ENCODE measurements at places on chromosomes 4 and X.
A peak's percentile ranks its signal among the peaks of the same experiment; 100 is the strongest.

GRCh38 chrX:65072590-65072989, 96.3 kb upstream of the ZC4H2 start:
- no peak for DNase-seq

DNA sequence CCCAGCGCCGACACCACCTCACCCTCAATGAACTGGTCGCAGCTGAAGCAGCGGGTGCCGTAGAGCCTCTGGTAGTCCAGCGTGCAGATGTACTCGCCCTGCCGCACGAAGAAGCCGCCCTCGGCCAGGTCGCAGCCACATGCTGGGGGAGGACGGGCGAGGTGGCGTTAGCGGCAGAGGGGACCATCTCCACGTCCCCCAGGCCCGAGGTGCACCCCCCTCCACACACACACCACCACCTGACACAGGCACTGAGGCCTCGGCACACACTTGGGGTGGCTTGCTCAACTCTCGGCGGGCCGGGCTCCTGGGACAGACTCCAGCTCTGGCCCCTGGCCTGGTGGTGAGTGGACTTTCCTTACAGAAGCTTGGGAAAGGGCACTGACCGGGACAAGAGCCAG, 61.5 kb downstream of the ABLIM2 start:
- DNase-seq = no peak

GRCh38 chr4:69056921-69057550, 39.2 kb upstream of the UGT2B7 start:
- no peak for DNase-seq

DNA sequence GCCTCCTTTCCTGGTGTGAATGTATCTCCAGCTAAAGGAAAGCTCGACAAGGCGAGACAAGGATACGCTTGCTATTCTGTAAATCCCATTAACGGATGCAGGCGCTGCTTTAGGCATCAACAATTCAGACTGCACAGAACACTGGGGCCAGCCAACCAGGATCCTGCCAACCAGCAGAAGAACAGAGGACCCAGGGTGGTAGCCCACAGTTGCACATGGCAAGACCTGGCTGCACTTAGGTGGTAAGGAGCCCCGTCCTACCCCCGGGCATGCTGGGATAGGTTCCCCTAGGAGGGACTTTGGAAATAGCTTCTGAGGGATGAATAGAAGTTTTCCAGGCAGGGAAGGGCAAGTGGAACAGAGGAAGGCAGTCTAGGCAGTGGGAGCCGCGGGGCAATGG, 20.7 kb downstream of the PSAPL1 start:
- DNase-seq = no peak

- no peak for DNase-seq
Measured at GRCh38 chr4:16626945-16627344, 271.5 kb downstream of the LDB2 start.

GRCh38 chr4:73379946-73380345, 24.1 kb upstream of the ALB start:
- no peak for DNase-seq

DNA sequence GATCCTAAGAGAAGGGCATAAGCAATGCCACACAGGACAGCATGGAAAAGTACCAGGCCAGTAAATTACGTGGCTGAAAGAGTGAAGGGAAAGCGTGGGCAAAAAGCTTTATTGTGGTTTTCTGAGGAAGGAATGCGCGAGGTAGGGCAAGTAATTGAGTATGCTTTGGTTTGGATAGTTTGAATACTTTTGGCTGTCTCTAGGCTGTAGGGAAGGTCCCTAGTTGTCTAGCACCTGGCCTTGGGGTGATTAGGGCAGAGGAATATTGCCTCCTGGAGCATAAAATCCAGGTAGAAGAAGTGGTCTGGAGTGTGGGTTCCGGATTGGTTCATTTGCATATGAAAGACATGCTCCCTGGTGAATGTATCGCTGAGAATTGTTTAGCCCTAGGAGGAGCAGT, 46.4 kb upstream of the NALF2 start:
- no peak for DNase-seq

- DNase-seq = peak; percentile 90
Measured at GRCh38 chrX:1462596-1463251, 10.0 kb upstream of the ASMTL start.

DNA sequence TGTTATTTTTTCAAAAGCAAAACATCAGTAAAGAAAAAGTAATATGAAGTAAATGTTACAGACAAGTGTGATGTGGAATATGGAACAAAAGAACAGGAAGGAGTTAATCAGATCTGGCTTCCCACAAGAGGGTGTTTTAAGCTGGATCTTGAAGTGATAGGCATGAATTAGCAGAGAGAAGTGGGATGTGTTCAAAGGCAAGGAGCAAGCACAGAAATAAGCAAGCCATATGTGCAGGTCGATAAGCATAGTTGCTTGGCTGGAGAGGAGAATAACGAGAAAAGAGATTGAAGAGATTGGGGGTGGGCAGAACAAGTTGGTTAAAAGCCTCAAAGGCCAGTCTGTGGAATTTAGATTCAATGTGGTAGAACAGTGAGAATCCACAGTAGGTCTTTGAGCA, 60.9 kb upstream of the PRPS1 start:
- DNase-seq = no peak

GRCh38 chr4:99403380-99404184, 31.6 kb downstream of the ADH7 start:
- DNase-seq = no peak

DNA sequence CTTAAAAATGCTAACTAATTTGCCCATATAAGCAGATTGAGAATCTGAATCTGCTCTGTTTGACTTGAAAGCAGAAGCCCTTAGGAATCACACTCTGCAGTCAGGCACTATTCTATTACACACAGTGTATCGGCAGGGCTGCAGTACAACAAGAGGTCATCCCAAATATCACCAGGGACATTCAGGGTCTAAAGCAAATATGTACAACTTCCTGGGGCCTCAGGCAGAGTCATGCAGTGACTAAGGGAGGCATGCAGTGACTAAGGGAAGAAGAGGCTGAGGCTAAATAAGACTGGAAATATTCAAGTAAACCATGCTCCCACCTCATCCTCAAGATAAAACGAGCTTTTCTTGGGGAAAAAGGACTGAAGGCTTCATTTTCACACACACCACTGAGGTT, 20.9 kb downstream of the MAPK10 start:
- DNase-seq = no peak

DNA sequence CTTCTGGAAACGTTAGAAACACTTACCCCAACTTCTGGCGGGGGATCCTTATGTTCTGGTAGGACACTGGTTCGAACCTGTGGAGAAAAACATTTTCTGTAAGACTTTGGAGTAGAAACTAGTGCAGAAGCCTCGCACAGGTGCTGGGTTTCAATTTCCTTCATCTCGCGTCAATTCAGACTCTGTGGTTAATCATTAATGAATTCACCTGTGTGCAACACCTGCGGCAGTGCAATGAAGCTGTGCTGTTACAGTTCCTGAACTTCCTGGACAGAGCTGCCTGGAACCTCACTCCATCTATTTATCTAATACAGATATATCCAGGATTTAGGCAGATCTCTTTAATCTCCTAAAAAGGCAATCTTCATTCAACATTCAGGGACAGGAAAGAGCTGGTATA, 531.4 kb downstream of the INPP4B start:
- DNase-seq = no peak

GRCh38 chr4:186915816-186916215, 192.2 kb upstream of the FAT1 start:
- no peak for DNase-seq

- peak; percentile 5 for DNase-seq
Measured at GRCh38 chr4:47031011-47031678, at the start of gene GABRB1. Gene GABRB1 (plus strand): TSS chr4:47031567.

DNA sequence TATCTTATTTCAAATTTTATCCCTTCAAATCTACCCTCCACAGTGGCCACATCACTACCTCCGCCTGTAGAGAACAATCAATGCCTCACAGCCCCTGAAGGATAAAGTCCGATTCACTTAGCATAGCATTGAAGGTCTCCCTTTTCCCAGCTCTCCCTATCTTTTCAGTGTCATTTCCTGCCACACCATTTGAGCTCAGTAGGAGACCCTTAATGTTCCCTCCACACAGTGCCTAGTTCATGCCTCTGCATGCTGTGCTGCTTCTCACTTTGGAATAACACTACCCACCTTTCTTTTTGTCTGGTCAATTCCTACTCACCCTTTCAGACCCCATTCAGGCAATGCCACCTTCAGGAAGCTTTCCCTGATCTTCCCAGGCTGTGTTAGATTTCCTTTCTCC, 23.6 kb upstream of the SCOC start:
- DNase-seq = no peak

DNA sequence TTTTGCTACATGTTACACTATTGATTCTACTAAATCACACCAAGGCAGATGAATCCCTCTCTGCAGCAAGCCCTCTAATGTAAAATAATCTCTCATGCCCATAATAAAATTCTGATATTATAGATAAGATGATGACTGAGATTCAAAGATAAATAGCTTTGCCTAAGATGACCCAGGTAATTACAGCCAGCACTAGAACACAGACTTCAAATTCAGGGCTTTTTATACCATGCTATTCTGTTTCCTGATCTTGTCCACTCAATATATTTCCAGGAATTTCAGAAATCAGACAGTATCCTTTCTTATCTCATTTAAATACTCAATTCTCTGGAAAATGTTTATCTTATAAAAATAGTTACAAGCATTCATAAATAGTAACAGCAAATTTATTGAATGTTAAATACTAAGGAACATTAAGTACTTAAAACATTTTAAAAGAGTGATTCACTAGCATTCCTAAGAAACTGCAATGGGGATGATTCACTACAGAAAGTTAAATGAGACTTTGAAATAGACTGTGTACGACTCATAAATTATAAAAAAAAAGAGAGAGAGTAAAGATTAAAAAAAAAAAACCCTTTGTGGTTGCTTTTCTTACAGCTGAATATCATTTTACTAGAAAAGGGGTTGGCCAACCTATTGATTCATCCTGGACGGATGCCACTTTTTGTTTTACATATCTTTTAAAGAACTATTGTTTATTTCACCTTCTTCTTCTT, 45.8 kb upstream of the IL21 start:
- DNase-seq = peak; percentile 32

- DNase-seq = no peak
Measured at GRCh38 chr4:16606691-16607090, 291.8 kb downstream of the LDB2 start.

DNA sequence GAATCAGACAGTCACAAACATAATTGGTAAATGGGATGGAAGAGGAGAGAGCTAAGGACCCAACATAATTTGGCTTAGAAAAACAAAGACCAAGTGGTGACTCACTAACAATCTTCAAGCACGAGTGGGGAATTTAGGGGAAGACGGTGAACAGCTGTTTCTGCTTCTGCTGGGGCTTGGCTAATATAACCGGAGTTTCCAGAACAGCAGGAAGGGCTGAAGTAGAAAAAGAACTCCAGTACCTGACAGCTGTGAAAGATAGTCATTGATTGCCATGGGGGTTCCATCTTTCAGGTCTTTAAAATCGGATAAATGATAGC, 290.9 kb upstream of the LDB2 start:
- no peak for DNase-seq

DNA sequence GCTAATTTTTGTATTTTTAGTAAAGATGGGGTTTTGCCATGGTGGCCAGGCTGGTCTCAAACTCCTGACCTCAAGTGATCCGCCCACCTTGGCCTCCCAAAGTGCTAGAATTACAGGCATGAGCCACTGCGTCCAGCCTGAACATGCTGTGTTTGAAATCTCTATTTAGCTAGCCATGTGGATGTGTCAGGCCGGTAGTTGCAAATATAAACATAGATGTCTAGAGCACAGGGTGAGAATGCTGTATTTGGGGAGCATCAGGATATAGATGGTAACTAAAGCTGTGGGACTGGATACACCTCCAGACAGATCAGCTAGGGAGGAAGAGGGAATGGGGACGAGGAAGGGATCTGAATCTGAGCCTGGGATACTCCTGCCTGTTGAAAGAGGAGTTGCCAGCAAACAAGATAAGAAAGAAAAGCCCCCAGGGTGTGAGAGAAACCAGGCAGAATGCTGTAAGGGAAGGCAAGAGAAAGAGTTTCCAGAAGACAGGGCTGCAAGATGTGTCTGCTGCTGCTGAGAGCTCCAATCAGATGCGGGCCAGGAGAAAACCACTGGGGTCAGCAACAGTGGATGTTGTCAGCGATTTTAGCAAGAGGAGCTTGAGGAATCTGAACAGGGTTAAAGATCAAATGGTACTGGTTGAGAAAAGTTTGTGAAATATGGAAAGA, 177.4 kb downstream of the PALLD start:
- no peak for DNase-seq

DNA sequence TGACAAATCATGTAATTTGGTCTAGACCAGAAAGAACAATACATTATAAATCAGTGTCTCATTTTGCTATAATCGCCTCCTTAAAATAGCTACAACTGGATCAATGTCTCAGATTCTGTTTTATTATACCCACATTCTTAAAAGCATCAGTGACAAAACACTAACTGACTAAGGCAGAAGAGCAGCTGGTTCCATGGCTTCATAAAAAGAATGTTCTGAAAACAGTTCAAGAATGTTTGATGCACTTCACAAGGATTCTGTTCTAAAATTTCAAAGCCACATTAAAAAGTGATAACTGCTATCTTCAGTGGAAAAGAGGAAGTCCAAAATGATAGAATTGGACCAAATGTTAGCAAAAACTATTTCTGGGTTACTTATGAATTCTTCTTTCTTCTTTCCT, 69.8 kb downstream of the COL25A1 start:
- DNase-seq = no peak

DNA sequence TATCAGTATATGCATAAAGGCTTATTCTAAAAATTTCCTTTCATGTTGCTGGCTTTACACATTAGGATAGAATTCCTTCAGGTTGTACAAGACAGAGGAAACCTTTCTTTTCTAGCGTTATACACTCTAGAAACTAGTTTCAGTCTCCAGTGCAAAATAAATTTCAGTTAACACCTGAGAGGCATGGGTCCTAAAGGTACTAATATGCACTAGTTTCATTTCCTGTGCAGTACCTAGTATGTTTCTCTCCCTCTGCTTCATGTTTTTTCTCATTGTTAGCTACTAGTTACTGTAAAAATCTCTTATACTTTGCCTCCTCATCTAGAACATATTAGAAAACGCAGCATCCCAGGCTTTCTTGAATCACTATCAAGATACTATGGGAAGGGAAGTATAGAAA, 54.0 kb downstream of the SNX25 start:
- no peak for DNase-seq

DNA sequence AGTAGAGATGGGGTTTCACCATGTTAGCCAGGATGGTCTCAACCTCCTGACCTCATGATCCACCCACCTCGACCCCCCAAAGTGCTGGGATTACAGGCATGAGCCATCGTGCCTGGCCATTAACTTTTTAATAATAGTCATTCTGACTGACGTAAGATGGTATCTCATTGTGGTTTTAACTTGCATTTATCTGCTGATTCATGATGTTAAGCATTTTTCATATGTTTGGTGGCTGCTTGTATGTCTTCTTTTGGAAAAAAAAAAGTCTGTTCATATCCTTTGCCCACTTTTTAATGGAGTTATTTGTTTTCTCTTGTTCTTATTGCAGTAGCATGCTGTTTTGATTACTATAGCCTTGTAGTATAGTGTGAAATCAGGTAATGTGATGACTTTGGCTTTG, 45.8 kb downstream of the ANXA10 start:
- DNase-seq = no peak

DNA sequence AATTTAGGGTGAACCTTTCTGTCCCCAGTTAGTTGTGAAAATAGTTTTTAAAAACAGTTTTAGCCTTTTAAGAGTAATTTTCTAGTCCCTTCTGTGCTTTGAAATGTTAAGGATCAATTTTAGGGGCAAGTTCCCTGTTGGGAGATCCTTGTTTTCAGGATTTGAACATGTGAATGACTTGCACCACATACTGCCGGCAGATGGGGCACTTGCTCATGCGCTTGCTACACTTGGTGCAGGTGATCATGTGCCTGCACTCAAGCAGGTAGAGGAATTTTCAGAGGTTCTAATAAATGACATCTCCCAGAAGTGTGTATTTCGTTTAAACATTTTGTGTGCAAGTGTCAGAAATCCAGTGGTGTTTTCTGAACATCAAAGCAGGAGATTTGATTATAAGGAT, 195.9 kb downstream of the CHM start:
- peak; percentile 15 for DNase-seq
